ENCODE measurements at places on chromosomes 2 and 18.

- DNase-seq = no peak
Measured at GRCh38 chr2:144310484-144310883, 209.4 kb downstream of the ZEB2 start.

DNA sequence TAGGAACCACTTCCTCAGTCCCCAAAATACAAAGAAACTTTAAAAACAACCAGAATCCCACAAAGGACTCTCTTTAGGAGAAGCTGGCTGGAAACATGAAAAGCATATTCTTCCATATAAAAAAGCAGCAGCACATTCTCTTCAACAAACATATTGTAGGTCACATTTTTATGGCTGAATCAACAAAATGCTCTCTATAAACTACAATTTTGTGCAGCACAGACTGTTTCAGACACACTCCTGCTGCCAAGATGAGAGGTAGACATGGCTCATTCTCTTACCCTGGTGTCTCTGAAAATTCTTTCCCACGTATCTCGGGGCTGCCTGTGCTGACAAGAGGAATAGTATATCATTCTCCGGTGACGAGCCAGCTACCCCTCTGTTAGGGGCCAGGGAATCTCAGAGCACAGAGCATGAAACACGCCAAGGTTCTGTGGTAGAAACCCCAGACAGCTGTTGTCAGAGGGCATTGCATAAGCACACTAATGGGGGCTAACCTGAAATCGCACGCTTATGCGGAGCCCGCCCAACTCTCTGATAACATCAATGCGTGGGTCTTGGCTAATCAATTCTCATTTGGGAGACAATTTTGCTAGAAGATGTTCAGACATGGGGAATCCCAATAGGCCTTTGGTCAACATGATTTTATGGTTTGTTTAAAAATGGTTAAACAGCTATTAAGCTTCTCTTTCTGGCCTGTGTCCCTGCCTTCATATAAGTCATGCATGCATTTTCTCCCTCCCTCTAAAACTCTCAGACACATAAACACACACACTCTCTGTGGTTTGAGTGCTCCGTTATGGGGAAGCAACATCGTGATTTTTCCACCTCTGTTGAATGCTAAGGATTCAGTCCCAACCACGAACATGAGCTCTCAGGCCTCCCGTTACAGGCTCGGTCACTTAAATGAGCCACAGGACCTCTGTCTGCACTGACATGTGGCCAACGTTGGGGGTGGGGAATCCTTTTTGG, 177.5 kb downstream of the INO80D start:
- DNase-seq = no peak

- no peak for DNase-seq
Measured at GRCh38 chr2:107072150-107072940, 186.4 kb upstream of the ST6GAL2 start.

DNA sequence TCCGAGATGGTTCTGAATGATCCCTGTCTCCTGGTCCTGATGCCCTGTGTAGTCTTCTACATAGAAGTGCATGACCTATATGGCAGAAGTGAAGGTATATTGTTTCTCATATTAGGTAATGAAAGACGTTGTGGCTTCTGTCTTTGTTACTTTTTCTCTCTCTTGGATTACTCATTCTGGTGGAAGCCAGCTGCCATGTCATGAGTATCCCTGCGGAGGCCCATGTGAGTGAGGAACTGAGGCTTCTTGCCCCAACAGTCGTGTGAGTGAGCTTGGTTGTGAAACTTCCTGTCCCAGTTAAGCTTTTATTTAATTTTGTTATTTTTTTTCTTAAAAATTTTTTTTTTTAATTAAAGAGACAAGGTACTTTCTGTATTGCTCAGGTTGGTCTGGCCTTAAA, 134.7 kb downstream of the UBR3 start:
- DNase-seq = no peak

DNA sequence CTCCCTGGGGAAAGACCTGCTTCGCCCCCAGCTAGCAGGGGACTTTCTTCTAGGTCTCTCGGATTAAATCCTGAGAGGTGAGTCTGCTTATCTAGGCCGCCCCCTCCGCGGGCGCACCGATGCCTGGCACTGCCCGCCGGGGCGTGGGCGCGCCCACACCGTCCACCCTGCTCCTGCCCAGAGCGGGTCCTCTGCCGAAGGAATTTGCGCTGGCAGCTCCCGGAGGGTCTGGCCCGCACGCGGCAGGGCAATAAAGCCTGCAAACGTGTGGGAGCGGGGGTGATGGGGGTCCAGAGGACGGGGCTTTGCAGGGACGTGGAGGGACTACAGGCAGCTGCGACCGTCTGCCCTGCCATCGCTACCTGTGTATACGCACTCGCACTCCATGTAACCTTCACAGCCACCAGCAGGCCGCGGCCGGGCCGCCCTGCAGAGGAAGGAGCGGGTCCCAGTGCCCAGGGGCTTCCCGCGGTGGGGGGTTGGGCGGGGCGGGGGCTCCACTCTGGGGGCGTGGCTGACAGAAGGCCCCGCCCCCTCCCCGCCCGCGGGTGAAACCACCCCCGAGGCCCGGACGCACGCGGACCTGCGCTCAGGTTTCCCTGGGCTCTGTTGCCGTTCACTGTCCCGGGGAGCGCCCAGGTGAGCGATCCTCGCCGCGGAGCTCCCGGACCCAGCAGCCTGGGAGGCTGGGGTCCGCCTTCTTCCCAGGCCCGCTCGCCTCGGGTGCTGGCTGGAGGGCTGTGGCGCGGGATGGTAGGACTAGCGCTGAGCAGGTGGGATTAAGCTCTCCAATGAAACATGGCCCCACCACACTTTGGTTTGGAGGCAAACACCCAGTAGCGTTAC, 174.5 kb upstream of the HS6ST1 start:
- DNase-seq = no peak

DNA sequence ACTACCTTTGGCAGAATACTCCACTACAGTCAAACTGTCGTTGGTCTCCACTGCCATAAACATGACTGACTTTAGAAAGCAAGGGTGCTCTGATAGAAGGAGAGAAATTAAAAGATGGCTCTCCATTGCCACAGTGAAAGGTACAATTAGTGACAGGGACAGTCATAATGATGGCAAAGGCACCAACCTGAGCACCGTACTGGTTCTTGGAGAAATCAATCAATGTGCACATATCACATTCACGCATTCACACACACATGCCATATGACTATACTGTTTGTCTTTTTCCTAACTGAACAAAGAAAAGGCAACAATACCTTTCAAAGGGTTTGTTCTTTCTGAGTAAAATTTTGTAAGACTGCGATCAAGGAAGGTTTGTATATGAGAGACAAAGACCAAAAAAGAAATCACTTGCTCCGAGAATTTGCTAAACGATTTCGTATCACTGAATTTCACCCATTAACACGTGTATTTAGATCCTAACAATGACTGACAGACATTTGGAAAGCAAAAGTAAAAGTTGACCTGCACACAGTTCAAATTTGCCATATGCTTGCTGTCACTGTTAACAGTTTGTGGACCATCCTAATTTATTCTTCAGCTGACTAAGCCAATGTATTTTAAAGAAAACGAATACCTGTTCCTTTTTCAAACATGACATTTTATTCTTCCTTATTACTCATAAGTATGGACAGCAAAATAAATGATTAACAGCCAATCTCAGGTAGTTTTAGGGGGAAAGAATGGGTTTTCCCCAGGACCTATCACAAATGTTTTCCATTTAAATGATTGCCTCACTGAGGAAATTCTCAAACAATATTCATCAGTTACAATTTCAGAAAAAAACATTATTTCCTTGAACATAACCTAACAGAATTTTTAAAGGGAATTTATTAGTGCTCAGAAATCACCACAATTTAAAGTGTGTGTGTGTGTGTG, 644.4 kb downstream of the ZEB2 start:
- no peak for DNase-seq
